ENCODE measurements at places on chromosomes 3 and 15.

DNA sequence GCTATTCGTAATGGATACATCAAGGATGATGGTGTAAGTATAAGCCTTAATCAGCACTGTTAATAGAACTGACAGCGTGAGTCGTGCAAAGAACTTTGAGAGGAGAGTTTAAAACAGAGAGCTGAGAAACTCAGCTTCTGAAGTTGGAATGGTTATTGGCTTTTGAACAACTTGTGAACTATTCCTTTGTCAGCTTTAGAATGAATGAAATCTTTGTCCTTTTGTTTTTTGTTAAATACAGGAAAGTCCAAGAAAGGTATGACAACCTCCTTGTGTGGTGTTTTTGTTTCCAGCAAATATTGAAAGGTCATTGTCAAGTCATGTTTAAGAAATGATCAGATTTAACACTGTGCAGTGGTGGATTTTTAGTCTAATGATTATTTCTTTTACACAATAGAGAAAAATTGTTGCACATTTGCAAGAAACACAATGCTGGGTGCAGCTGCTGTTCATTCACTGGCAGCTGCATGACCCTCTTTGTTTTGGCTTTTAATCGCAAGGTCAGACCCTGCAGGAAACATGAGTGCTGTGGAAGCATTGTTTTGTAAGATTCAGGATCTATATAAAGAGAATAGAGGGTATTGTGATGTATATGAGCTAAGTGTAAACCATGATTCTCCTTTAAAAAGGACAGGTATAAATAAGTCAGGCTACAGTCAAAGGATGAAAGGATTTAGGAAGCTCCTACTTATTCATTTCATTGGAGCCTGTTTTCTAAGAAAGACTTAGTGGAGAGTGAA is 21.7 kb upstream of the ABHD10 start:
- DNase-seq, result no peak

- no peak for DNase-seq
Measured at GRCh38 chr3:82229397-82229796, 468.0 kb upstream of the GBE1 start.

- DNase-seq, result no peak
Measured at GRCh38 chr15:61830536-61831330, 229.5 kb downstream of the VPS13C start.

DNA sequence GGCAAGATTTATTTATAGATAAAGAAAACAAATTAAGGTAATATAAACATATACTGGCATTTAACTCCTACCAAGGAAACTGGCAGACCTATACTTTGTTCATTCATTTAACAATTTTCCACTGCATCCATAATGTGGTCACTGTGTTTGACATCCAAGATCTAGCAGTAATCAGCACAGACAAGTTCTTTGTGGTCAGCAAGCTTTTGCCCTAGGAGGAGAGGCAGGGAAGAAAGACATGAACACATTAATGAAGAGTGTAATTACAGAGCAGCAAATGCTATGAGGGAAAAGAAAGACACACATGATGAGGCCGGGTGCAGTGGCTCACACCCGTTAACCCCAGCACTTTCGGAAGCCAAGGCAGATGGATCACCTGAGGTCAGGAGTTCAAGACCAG is 34.4 kb downstream of the SUCLG2 start:
- DNase-seq, result no peak

DNA sequence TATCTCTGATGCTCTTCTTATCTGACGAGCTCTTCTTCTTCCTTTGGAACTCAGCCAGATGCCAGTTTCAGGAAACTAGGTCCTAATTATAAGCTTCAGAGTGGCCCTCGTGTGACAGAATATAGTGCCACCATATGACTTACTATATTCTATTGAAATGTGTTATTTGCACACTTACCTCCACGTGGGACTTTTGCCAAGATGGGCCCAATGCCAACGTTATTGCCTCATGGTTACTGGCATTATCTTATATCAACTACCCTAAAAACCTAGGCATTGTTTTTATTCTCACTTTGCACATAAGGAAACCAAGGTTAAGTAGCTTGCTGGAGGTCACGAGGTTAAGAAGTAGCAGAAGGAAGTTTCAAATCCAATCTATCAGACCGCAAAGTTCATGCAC is 71.3 kb upstream of the SLCO3A1 start:
- DNase-seq, result no peak

DNA sequence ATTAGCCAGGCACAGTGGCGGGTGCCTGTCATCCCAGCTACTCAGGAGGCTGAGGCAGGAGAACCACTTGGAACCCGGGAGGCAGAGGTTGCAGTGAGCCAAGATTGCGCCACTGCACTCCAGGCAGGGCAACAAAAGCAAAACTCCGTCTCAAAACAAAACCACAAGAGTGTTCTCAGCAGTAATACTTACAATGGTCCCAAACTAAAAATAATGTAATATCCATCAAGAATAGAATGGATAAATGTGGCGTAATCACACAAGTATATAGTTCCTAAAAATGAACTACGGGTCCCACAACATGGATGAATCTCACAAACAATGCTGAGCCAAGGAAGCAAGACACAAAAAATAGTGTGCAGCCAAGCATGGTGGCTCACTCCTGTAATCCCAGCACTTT is 39.2 kb downstream of the STAG1 start:
- DNase-seq, result no peak

- DNase-seq, result no peak
Measured at GRCh38 chr15:39474657-39475056, 106.2 kb upstream of the THBS1 start.
